Esophagus squamous epithelium (tissue), 5 donors: ENCODE measurements at places on chromosomes 4 and X.

DNA sequence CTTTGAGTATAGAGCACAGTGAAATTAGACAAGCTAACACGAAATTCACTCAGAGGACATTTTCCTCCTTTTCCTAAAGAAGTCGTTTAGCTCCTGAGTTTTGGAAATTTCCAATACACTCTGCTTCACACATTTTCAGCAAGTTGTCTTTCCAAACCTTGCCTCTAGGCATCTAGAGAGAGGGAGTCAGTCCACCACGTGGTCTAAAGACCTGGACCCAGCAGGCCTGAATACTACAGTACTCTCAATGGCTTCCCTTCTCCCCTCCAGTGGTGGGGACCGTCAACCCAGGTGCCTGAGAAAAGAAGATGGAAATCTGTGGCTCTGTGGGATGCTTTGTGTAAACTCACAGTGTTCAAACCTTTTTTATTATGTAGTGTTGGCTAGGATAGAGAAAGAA, 13.9 kb upstream of the SCML2 start:
- no peak overlapping the region for H3K4me3 ChIP-seq
- no peaks in the 10 kb centered on the region for H3K36me3 ChIP-seq
- no peaks in the 10 kb centered on the region for H3K27me3 ChIP-seq
- no peak for DNase-seq
- no peak overlapping the region for H3K27ac ChIP-seq

DNA sequence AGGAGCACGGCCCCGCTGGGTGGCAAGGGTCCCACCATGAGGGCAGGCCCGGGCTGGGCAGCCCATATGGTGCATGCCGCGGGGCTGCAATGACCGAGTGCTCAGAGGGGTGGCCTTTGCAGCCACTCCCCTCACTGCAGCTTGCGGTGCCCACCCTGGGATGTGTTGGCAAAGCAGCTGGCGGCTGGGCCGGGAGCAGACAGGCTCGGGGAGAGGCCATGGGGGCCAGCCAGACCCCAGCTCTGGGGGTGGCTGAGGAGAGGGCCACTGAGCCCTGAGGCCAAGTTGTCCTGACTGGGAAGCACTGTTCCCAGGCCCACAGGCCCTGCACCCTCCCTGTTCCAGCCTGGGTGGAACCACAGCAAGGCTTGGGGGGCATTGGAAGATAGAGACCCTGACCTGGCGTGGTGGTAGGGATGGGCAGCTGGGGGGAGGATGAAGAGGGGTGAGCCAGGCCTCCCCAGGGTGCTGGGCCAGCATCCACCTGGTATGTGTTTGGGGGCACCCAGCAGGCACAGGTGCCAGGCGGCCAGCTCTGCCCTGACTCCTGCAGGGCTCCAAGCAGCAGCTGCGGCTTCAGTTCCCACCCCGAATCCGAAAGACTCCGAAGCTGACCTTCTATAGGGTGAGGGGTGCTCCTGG, 18.4 kb upstream of the RNF4 start:
- H3K27me3 ChIP-seq: no peaks in the 10 kb centered on the region
- no peaks in the 10 kb centered on the region for H3K36me3 ChIP-seq
- no peak overlapping the region for H3K4me3 ChIP-seq

DNA sequence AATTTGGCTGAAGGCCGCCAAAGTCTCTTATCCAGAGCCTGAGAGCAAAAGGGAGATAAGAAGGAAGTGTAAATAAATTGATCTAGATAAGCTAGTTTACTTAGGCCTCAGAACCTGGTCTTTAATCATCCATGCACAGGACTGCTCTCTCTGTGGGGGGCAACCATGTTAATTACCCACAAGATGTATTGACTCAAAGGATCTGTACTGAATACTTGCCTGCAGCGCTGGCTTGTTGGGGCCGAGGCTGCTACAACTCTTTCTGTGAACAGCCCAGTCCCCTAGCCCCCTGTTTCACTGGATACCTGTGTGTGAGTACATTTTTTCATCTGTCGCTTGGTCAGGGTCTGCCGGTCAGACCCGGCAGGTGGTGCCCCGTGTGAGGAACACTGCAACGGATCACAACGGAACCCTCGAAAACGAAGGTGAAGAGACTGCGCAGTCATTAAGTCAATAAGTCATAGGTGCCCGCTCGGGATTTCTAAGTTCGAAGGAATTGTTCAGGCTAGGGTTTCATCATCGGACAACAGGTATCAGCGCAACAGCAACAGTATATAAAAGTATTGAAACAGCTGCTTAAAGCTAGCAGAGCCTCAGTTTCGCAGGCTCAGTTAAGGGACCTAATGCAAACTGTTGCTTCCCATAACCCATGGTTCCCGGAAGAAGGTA, 8.3 kb downstream of the MAGEA11 start:
- DNase-seq: no peak
- no peaks in the 10 kb centered on the region for H3K4me1 ChIP-seq
- H3K36me3 ChIP-seq: no peaks in the 10 kb centered on the region
- no peak overlapping the region for H3K27ac ChIP-seq

- H3K4me1 ChIP-seq: no peaks in the 10 kb centered on the region
- no peak overlapping the region for H3K27ac ChIP-seq
- no peak for DNase-seq
Measured at GRCh38 chrX:11944501-11944900, 186.5 kb downstream of the MSL3 start.

- no peak for DNase-seq
- H3K27ac ChIP-seq: no peak overlapping the region
- H3K4me1 ChIP-seq: no peaks in the 10 kb centered on the region
- peaks cover 22% of the 10 kb centered on the region for H3K36me3 ChIP-seq
Measured at GRCh38 chrX:118615141-118615540, 112.3 kb upstream of the IL13RA1 start.
